SJSA1 (cell line): ENCODE measurements at places on chromosomes 12 and 14.

GRCh38 chr14:41607966-41608663, 1.4 kb downstream of the LRFN5 start:
- no peak for DNase-seq

DNA sequence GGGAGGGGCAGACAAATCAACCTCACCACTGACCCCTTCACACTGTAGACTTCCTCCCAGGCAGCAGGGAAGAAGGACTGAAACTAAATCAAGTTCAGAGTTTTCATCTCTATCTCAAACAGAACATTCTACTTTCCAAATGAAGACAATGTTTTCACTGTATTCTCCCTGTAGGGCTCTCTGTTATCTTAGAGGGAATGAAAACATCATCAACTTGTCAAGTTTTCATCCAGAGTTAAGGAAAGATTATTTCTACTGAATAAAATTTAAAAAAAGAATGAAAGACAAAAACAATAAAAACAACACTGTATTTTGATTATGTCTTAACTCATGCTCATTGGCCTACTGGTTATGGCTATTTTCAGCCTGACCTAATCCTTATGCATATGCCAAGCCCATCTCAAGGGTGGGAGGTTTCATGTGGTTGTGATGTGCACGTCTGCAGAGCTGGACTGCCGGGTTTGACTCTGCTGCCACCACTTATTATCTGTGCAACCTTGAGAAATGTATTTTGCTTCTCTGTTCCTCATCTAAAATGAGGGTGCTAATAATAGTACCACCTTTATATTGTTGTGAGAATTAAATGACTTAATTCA, 152.0 kb upstream of the AVPR1A start:
- no peak for DNase-seq

DNA sequence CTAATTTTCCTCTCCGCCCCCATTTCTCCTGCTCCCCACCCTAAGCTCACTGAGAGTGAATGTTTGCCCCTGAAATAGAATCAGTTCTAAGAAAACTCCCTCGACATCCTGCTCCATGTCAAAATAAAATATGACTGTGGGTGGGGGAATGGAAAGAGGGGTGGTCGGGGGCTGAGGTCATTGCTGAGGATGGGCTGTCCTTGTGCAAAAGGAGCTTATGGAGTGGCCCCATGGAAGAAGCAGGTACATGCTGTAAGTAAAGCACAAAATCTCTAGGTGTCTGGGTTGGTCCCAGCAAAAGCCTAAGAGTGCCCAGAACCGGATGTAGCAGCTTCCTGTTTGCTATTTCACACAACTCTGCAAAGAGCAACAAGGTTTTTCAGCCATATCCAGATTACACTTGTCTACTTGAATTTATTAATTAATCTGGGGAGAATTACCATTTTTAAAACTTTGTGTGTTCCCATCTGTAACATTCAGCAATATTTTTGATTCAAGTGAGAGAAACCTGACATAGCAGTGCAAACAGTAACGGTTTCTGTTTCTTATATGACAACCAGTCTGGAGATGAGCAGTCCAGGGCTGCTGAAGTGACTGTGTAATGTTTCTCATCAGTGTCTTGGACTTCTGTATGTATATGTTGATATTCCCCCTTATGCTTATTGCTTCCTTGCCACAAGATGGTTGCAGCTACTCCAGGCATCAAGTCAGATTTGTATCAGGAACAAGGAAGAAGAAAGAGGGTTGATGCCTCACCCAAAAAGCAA, 40.4 kb upstream of the GZMB start:
- no peak for DNase-seq

- DNase-seq, result no peak
These were observed 73.4 kb upstream of the ATP2B1 start for GRCh38 chr12:89781946-89782550.

DNA sequence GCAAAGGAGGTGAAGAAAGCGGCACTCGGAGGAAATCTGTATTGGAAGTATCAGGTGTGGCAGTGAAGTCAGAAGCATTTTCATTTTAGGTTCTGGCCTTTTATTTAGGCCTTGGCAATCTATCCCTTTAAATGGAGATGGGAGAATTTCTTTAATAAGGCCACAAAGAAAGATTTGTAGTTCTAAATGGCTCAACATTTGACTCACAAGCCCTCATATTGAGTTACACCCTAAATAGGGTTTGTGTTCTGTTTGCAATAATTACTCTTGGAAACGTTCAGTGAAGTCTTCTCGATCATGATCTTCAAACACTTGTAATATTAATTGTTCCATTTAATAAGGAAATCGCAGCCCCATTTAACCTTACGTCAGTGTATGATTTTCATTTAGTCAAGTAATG, 25.3 kb upstream of the TMEM260 start:
- DNase-seq, result no peak

GRCh38 chr14:33780035-33780434, 170.8 kb downstream of the EGLN3 start:
- no peak for DNase-seq

DNA sequence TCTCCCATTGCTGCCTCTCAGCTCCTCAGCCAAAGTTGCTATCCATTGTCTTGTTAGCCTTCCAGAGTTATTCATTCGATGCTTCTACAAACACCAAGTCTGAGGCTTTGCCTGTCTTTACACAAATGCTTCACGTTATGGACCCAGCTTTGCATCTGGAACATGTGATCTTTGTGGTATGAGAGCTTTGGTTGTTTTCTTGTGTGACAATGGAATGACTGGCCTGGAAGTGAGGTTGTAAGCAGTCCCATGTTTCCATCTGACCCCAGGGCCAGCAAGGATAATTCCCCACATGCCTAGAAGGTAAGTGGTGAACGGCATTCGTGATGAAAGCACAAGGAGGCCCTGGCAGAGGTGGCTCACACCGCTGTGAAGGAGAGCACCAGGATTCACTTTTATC, 866.7 kb upstream of the TMEM132C start:
- peak; percentile 46 for DNase-seq

DNA sequence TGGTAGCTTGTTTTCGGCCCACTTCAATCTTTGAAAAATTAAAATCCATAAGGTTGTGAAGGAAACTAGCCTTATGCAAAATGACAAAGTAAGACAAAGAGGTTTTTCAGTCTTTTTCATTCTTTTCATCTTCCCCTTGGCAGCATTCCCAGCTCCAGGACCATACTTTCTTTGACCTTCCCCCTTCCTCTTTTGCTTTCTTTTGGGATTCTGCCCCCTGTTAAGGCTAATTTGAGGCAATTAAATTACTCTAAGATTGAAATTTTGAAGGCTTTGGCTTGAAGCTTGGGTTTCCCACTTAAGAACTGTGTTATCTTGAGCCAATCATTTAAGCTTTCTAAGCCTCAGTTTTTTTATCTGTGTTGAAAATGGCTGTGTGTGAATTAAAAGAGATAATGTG, 124.9 kb downstream of the DACT1 start:
- DNase-seq, result no peak

DNA sequence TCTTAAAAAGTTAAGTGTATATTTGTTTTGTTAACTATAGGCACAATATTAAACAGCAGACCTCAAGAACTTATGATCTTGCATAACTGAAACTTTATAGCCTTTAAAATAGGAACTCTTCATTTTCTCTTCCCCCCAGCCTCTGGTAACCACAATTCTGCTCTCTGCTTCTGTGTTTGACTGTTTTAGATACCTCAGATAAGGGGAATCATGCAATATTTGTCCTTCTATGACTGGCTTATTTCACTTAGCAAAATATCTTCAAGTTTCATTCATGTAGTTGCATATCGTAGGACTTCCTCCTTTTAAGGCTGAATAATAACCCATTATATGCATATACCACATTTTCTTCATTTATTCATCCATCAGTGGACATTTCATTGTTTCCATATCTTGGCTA, 131.3 kb downstream of the PTPRO start:
- DNase-seq, result no peak

DNA sequence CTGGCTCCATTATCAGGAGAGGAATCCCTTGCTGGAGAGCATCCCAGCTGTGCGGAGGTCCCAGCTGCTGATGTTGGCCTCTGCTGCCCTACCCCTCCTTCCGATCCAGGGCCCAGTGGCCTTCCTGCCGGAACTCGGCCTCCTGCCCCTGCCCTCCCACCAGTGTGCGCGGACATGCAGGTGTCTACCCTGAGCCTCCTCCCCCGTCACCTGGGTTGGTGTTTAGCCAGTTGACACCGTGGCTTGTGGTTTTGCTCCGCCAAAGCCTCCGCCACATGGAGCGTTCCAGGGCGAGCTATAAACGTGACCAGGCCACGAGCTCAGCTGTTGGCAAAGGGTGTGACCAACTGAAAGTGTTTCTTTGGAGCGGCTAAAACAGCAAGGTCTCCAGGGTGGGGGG, 1104.3 kb downstream of the BCL11B start:
- DNase-seq, result no peak

DNA sequence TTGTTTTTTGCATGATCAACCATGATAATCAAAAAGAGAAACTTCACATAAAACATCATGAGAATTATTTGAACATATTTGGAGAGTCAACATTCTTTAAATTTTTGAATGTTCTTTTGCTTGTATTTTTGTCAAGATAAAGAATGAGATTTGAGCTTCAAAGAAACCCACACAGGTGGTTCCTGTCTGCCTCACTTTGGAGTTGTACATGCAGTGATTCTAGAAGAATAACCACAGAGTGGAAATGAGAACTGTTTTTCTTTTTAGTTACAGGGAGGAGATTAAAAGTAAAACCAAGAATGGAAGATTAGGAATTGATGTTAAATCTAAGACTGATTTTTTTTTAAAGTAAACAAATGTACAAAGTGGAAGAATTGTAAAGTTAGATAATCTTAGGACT, 2.3 kb upstream of the ZNF705A start:
- no peak for DNase-seq

DNA sequence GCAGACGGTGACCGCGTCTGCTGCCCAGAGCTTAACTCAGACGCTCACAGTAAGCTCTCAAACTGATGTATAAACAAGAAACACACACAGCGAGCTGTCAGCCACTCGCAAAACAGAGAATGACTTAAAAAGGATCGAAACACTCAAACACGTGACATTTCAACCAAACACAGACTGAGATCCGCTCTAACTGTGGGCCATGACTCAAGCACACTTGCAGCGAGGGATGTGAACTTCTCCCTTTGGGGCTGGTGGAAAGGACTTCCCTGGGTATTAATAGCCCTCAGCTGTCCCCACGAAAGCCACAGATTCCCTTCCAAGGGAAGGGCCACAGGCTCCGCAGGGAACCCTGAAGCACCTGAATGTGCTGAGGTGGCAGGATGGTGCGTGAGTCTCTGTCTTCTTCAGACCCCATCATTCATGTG, 29.1 kb downstream of the CCDC88C start:
- DNase-seq, result no peak

GRCh38 chr12:91920741-91921140, 224.9 kb downstream of the BTG1 start:
- DNase-seq, result no peak

DNA sequence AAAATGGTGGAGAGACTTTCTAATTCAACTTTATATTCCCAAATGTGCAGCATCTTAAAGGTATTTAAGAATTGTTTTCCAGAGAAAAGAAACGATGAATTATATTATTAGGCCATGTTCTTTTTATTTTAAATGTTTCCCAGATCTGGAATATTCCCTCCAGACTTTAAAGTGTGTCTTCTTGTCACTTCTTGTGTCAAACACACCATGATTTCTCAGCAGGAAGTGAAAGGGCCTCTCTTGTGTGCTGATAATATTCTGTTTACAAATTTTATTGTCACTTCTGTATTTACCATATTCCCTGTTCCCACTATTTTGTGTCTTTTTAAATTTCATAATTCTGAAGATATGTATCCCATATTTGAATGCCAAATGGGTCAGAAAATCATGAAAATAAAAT, 455.0 kb upstream of the FLRT2 start:
- no peak for DNase-seq

DNA sequence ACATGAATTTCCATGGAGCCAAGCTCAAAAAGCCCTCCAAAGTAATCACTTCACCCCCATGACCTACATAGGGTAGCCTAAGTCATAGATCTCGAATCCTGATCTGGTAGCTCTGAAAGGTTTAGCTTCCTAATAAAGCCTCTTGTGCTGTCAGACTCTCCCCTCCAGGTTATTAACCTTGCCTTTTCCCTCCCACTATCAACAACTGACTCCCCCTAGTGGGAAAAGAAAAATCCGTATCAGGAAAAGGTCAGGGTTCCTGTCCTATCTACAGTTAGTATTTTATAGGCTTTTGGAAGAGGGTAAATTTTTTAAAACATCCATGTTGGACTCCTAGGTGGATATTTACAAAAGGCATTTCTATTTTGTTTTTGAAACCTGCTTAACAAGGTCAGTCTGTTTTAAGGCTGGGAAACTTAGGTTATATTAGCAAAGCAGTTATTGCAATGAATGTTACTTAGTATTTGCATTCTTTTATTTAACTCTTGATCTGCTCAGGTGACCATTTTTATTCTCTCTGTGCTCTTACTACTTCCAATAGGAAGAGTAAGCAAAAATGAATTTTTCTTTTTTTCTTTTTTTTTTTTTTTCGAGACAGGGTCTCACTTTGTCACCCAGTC, 8.0 kb downstream of the YY1 start:
- DNase-seq, result peak; percentile 42

- DNase-seq, result no peak
These were observed 185.7 kb upstream of the PPFIA2 start for GRCh38 chr12:81944886-81945285.

GRCh38 chr12:111228916-111229666, 139.8 kb downstream of the PHETA1 start:
- DNase-seq, result no peak

DNA sequence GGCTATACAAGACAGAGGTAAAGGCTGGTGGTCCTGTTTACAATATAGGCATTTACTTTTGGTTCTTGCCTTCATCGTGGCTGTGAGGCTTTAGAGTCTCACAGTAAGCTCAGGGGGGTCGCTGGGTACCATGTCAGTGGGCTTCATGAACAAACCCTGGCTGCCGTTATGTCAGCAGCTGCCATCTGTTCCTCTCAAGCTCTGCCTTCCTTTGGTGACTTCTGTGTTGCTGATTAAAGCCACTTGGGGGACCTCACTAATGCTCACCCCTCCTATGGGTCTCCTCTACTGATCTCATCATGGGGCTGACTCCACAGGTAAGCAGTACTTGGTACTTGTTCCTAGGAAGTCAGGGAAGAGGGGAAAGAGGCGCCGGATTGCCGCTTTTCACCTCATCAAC, 268.7 kb downstream of the TTC6 start:
- no peak for DNase-seq

- DNase-seq, result no peak
These were observed 4.9 kb downstream of the TEX52 start for GRCh38 chr12:2851931-2852330.

DNA sequence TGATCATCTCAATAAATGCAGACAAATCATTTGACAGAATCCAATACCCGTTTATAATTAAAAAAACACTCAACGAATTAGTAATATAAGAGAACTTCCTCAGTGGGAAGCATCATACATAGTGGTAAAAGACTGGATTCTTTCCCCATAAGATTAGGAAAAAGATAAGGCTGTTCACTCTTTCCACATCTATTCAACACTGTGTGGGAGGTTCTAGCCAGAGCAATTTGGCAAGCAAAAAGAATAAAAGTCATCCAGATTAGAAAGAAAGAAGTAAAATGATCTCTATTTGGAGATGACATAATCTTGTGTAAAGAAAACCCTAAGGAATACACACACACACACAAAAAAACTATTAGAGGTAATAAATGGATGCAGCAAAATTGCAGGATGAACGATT, 38.4 kb downstream of the YEATS4 start:
- no peak for DNase-seq
